NCI-H187 treated with DMSO at 0.1 percent for 48 hours (cell line): ENCODE measurements at places on chromosomes 1 and 21.

GRCh38 chr1:233019778-233020325, 69.4 kb downstream of the NTPCR start:
- no peak for DNase-seq

GRCh38 chr1:6180268-6180706, at the start of gene CHD5:
CHD5 (minus strand) TSS chr1:6180321; CDS start chr1:6180023, 298 bp downstream.
- no peak for DNase-seq

GRCh38 chr1:21121764-21122471, 54.8 kb downstream of the EIF4G3 start:
- DNase-seq = no peak

DNA sequence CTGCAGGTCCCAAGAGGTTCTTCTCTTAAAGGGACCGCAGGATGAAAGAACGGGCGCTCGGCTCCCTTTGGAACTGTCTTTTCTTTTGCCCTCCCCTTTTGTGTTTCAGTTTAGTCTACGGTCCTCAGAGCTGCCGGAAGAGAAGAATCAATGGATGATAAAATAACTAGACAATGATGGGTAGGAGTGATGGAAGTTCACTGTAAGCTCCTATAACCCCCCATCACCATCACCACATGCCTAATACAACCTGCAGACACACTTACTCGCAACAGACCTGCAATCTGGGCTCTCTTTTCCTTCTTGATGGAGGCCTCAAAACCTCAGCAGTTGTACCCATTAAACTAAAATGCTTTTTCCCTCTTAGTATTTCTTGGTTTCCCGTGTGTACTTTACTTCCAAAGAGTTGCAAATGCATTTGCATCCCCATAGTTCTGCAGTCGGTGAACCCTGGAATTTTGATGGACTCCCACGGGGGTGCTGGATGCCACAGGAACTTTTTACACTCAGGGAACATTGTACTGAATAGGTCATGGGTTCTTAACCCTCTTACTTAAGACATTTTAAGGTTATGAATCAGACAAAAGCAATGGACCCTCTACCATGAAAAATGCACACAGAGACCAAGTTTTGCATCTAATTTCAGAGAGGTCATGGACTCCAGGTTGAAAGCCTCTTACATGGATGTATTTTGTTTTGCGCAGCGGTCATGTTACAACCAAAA, 633 bp upstream of the RFX5 start:
- DNase-seq = no peak
